ENCODE measurements at places on chromosomes 16 and 17.

DNA sequence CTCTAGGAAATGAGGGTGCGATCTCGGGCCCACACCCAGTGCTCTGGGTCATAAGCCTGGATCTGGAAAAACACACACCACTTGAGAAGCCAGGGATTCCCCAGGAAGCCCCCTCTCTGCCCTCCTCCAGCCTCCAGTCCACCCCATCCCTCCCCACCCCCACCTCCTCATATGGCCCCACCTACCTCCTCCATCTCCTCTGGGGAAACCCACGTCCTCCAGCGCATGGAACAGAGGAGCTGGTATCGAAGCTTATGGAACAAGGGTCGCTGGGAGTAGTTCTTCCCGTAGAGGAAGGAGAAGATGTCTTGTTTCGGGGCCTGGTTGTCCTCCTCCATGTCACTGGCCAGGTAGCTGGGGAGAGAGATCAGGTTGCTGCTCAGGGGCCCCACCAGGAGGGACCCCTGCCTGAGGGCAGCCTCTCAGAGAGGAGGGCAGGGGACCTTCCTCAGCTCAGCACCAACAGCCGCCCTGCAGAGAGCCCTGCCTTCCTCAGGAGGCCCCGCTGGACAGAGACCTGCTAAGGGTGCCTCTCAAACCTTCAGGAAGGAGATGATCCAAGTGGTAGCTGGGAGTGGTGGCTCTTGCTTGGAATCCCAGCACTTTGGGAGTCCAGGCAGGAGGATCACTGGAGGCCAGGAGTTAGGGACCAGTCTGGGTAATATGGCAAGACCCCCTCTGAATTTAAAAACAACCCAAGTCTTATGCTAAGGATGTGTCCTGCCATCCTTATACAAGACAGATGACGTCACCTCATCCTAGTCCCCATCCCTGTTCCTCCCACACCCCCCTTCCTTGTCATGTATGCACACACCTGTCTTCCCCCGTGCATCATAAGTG is 5.0 kb downstream of the SPDYE4 start:
- no peak for DNase-seq

DNA sequence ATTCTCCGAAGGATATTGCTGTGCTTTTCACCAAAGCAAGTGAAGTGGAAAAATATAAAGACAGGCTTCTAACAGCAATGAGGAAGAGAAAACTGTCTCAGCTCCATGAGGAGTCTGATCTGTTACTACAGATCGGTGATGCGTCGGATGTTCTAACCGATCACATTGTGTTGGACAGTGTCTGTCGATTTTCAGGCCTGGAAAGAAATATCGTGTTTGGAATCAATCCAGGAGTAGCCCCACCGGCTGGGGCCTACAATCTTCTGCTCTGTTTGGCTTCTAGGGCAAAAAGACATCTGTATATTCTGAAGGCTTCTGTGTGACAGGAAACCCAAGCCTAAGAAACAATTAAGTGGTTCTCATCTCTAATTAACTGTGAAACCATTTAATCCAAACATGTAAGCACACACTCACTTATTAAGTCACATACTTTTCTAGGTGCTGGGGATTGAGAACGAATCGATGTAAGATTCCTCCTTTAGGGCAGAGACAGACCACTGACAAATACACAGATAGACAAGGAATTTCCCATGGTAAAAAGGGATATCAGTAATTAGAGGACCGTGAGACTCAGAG is 22.8 kb downstream of the SLFN5 start:
- no peak for DNase-seq

GRCh38 chr16:49048557-49048956 is 233.1 kb downstream of the CBLN1 start:
- no peak for DNase-seq

DNA sequence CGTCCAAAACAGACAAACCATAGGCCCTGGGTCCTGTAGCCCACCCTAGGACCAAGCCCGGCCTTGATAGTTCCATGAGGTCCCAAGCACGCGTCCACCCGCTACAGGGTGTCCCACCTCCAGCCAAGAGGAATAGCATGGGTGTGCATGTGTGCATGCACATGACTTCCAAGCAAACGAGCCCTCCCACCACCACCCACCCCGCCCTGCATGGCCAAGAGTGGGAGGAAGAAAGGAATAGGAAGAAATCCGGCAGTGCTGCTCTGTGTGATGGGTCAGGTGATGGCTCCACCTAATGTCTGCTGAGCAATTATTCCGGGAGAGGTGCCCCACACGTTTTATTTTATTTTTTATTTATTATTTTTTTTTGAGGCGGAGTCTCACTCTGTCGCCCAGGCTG is 184.6 kb downstream of the ZNF423 start:
- DNase-seq: no peak

DNA sequence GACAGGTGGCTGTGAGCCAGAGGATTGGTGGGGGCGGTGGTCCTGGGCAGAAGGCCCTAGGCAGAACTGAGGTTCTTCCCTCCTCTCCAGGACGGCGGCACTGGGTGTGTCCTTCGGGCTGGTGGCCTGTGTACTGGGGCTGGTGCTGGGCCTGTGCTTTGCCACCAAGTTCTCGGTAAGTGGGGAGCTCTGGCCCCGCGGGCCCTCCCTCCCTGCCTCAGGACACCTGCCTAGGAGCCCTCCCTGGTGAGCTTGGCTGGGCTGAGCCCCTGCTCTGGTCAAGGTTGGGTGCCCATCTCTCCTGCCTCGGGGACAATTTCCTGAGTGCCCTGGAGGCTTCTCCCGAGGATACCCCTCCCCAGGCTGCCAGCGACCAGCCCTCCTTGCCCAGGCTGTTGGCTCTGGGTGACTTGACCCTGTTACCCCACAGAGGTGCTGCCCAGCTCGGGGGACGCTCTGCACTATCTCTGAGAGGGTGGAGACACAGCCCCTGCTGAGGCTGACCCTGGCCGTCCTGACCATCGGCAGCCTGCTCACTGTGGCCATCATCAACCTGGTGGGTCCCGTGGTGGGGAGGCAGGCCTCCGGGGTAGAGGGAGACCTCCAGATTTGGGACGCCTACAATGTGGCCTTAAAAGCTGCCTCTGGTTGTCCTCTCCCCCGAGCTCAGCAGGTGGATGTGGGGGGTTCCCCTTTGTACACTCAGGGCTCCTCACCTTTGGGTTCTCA is 42.0 kb downstream of the ADCY7 start:
- DNase-seq: peak; percentile 39

DNA sequence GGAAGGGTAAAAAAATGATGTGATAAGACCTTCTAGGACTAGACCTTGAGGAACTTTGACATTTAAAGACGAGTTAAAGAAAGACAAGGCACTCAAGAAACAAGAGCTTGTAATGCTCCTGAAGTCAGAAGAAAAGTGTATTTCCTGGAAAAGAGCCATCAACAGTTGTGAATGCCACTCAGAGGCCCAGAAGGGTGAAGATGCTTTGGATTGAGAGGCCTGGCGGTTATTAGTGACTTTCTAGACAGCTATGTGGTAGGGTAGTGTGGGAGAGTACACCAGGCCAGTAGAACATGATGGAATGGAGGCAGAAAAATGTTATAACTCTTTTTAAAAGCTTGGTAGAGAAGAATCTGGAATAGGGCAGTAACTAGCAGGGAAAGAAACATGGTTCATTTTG is 34.1 kb upstream of the ANKFN1 start:
- no peak for DNase-seq

- DNase-seq: no peak
These were observed 38.5 kb upstream of the MYOCD start for GRCh38 chr17:12627177-12627629.

DNA sequence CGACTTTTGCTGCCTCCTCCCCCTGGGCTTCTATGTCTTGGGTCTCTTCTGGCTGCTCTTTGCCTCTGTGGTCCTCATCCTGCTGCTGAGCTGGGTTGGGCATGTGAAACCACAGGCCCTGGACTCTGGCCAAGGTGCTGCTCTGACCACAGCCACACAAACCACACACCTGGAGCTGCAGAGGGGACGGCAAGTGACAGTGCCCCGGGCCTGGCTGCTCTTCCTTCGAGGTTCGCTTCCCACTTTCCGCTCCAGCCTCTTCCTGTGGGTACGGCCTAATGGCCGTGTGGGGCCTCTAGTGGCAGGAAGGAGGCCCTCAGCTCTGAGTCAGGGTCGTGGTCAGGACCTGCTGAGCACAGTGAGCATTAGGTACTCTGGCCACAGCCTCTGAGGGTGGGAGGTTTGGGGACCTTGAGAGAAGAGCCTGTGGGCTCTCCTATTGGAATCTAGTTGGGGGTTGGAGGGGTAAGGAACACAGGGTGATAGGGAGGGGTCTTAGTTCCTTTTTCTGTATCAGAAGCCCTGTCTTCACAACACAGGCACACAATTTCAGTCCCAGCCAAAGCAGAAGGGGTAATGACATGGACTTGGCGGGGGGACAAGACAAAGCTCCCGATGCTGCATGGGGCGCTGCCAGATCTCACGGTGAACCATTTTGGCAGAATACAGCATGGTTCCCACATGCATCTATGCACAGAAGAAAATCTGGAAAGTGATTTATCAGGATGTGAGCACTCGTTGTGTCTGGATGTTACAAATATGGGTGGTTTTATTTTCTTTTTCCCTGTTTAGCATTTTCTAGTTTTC is 2.3 kb downstream of the GP1BA start:
- no peak for DNase-seq

GRCh38 chr16:396199-396598 is 800 bp upstream of the NME4 start:
- no peak for DNase-seq

- DNase-seq: no peak
These were observed 68.1 kb upstream of the TMEM132E start for GRCh38 chr17:34511265-34511664.

DNA sequence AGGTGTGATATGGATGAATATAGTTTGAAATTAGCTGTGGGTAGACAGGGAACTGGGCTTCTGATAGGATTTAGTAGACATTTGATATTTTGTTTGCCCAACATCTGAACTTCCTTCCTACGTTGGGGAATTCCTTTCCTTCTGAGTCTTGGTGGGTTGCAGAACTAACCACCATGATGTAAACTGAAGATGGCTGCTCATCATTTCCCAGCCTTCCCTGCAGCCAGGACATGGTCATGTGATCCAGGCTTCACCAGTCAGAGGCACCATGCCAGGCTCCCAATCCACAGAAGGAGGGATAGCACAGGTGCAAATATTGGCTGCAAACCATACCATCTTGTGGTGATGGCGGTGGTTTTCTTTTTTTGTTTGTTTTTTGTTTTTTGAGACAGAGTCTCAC is 57.4 kb downstream of the EMP2 start:
- DNase-seq: no peak

- no peak for DNase-seq
These were observed 93.6 kb upstream of the GPR139 start for GRCh38 chr16:20167323-20167722.

DNA sequence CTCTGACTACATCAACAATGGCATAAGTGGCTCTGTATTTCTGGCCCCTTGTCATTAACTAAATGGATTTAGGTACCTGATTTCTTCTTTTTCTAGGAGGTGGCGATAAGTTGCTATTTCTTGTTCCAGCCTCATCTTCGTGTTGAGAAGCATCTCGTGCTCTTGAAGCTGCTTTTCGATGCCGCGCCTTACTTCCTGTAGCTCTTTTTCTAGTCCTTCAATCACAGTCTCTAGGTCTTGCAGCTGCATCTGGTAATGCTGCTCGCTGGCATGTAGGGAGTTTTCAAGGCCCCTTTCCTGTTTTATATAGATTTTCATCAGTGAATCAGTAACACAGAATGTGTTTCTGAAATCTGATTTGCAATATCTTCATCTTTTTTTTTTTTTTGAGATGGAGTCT is 5.1 kb downstream of the KRT222 start:
- DNase-seq: no peak

- peak; percentile 69 for DNase-seq
These were observed 6.4 kb downstream of the PRKCB start for GRCh38 chr16:23842137-23842600.

DNA sequence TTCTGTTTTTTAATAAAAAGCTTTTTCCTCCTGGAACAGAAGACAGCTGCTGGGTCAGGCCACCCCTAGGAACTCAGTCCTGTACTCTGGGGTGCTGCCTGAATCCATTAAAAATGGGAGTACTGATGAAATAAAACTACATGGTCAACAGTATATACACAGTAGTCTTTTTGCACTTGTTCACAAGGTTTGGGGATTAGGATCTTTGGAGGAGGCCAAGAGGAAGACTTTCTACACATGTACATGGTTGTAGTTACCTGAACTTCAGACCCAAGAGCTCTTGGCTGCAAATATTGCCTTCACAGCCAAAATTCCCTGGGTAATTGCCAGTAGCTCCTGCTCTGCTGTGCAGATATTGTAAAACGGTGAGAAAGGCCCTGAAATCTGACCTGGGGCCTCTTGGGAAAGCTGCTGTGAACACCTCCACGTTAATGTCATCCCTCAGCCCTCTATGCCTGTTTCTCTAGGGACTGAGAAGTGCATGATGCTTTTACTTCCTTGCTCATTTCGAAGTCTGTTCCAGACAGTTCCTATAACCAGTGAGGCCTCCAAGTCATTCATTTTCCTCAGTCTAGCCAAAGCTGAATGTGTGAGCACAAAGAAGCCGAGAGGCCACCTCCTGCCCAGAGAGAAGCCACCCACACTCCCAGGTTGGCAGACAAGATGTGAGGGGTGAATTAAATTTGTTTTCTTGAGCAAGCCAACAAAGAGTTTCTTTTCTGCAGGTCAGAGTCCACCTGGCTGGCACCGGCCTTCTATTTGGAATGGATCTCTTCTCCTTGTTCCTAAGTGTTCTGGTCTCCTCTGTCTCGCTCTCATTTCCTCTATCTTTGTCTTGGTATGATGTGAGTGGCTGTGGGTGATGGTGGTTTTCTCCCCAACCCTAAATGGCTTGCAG is 15.9 kb downstream of the ANKRD40 start:
- no peak for DNase-seq

DNA sequence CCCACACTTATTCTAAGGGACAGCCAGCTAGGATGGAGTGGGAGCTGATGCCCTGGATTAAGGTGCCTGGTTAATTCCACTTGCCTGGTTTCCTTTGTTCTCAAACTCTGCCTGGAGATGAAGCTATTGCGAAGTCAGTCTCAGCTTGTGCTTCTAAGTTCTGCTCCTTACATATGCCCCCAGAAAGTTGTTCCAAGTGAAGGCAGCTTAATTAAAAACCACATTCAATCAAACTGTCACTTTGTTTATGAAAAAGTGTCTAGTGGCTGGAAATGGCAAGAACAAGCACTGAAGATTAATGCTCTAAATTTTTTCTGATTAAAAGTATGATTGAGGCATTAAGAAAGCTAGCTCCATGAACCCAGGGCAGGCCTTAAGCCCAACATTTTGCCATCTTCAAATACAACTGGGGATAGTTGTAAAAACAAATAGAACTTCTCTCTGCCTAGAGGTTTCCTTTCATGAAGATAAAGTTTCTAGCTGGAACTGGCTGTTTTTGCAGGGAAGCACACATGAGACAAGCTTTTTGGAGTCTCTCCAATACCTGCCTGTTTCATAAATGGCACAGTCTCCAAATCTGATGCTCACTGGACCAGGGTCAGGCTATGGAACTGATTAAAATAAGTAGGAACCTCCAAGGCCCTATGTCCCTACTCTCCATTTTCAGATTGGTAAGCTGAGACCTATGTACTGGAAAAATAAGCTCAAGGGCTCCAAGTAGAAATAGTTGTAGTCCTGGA is 100.9 kb downstream of the GRIN2A start:
- DNase-seq: no peak
